ENCODE measurements at places on chromosomes 16 and 17. TPM values are rescaled to one million over a fixed set of nuclear protein-coding genes. Genes with fewer than 3 reads are reported as not detected.

The G6PC1 gene
- total RNA-seq = not detected

The CHST5 gene
- not detected for total RNA-seq

The CA5A gene
- not detected for total RNA-seq

The C16orf96 gene
- total RNA-seq = not detected

The SMURF2 gene
- 68.7 TPM for total RNA-seq

The ALOX12 gene
- total RNA-seq = not detected

The CCDC40 gene
- 1.3 TPM for total RNA-seq

The CDH15 gene
- 0.10 TPM for total RNA-seq

The PERCC1 gene
- not detected for total RNA-seq

The MT3 gene
- total RNA-seq = not detected

The SEPTIN12 gene
- total RNA-seq = not detected

The CLEC19A gene
- total RNA-seq = not detected

The GJD3 gene
- not detected for total RNA-seq

The RNF222 gene
- total RNA-seq = not detected

The MARF1 gene
- total RNA-seq = 11.7 TPM

The CES1 gene
- total RNA-seq = 2.2 TPM

The DBNDD1 gene
- 10.9 TPM for total RNA-seq

The PRDM7 gene
- total RNA-seq = not detected
